ENCODE measurements at places on chromosomes 3 and 15. TPM values are rescaled to one million over a fixed set of nuclear protein-coding genes. Genes with fewer than 3 reads are reported as not detected.
A peak's percentile ranks its signal among the peaks of the same experiment; 100 is the strongest.

Gene PTH1R
- total RNA-seq = 7.5 TPM

Gene ADAMTS9
- 16.1 TPM for total RNA-seq

Gene TCAIM
- total RNA-seq = 37.2 TPM

Gene CADM2
- total RNA-seq = 22.8 TPM

Gene CHAC1
- 3.1 TPM for total RNA-seq

Gene RUVBL1
- 16.3 TPM for total RNA-seq

Gene MUC4
- total RNA-seq = 0.36 TPM

Gene IQSEC1
- total RNA-seq = 39.1 TPM

Gene CFAP91
- total RNA-seq = 6.7 TPM

Gene CEMIP
- under 0.01 TPM for total RNA-seq

- H3K27ac ChIP-seq = peak overlapping the region; percentile 32
- no peaks in the 10 kb centered on the region for H3K27me3 ChIP-seq
- no peaks in the 10 kb centered on the region for H3K36me3 ChIP-seq
Measured at GRCh38 chr3:64575211-64575844, 112.5 kb downstream of the ADAMTS9 start.

GRCh38 chr15:73771385-73772045 lies 18.4 kb upstream of the INSYN1 start:
- no peak overlapping the region for H3K4me3 ChIP-seq
- no peaks in the 10 kb centered on the region for H3K4me1 ChIP-seq
- H3K27me3 ChIP-seq = no peaks in the 10 kb centered on the region
- DNase-seq = no peak

DNA sequence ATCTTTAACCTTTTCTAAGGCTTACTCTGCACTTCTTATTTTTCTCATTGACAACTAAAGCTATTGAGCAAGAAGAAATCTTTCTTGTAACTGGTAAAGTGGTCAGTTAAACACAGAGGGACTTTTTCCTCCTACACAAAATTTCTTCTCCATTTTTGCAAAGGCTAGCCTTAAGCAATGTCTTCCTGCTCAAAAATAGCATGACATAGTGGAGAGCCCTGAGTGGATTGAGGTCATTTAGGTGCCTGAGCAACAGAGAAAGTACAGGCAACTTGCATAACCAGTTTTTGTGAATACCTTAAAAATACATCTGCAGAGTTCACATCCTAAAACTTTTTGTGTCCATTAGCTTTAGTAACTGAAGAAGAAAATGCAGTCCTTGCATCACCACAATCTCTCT lies 144.7 kb upstream of the TTC14 start:
- no peak overlapping the region for H3K27ac ChIP-seq
- DNase-seq = no peak
- H3K36me3 ChIP-seq = no peaks in the 10 kb centered on the region
- H3K4me1 ChIP-seq = no peaks in the 10 kb centered on the region
- H3K27me3 ChIP-seq = no peaks in the 10 kb centered on the region
- H3K4me3 ChIP-seq = no peak overlapping the region

- peaks cover 17% of the 10 kb centered on the region for H3K27me3 ChIP-seq
- H3K4me3 ChIP-seq = no peak overlapping the region
- no peaks in the 10 kb centered on the region for H3K4me1 ChIP-seq
- no peak for DNase-seq
- H3K36me3 ChIP-seq = no peaks in the 10 kb centered on the region
- H3K27ac ChIP-seq = no peak overlapping the region
Measured at GRCh38 chr15:69990566-69991421, 106.9 kb downstream of the TLE3 start.

DNA sequence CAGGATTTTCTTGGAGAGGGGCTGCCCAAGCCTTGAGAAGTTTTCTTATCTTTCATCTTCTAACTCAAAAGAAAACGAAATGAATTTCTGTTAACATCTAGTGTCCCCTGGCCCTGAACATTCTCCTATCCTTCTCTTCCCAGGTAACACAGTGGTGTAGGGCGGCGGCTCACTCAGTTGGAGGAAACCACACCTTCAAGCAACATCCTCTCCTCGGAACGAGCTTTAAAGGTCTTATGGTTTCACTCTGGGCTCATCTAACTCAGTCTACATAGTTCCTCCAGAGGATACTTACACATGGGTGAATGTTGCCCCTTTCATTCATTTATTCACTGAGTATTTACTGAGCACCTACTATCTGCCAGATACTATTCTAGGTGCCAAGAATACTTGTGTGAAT lies 31.0 kb upstream of the KLHL6 start:
- no peak for DNase-seq
- no peak overlapping the region for H3K27ac ChIP-seq
- H3K4me1 ChIP-seq = peaks cover 23% of the 10 kb centered on the region
- no peaks in the 10 kb centered on the region for H3K27me3 ChIP-seq
- H3K36me3 ChIP-seq = no peaks in the 10 kb centered on the region

GRCh38 chr15:43998607-43999006 lies 171.8 kb downstream of the WDR76 start:
- H3K36me3 ChIP-seq = no peaks in the 10 kb centered on the region
- no peaks in the 10 kb centered on the region for H3K27me3 ChIP-seq
- DNase-seq = no peak
- H3K27ac ChIP-seq = no peak overlapping the region

DNA sequence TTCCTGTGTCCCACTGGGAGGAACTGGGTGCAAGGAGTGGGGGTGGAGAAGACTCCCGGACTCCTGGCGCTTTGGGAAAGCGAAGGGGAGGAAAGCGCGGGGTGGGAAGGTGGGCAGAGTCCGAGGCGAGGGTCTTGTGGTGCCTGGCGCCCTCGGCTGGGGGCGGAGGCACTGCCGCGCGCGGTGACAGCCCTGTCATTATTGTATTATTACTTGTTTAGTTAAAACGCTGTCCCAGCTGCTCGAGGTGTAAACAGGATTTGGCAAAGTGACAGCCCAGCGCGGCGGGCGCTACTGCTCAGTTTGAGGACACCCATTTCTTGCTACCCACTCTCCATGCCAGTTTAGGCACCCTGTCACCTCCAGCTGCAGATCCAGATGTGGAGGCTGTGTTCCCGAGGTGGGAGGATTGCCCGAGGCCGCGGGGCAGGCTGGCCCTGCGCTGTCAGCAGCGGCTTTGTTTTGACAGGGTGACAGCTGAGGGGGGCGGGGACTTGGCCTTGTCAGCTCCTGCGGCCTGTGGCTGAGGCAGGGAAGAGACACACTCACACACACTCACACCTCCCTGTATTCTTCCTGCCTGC lies 1.0 kb downstream of the KAT2B start:
- peak overlapping the region; percentile 99 for H3K27ac ChIP-seq
- H3K27me3 ChIP-seq = no peaks in the 10 kb centered on the region
- H3K4me3 ChIP-seq = peak overlapping the region; percentile 74
- H3K36me3 ChIP-seq = no peaks in the 10 kb centered on the region
- DNase-seq = peak; percentile 91

GRCh38 chr3:30232142-30232541 lies 374.3 kb upstream of the TGFBR2 start:
- no peaks in the 10 kb centered on the region for H3K4me1 ChIP-seq
- H3K4me3 ChIP-seq = no peak overlapping the region
- H3K27ac ChIP-seq = peak overlapping the region; percentile 22
- no peak for DNase-seq
- H3K36me3 ChIP-seq = no peaks in the 10 kb centered on the region

DNA sequence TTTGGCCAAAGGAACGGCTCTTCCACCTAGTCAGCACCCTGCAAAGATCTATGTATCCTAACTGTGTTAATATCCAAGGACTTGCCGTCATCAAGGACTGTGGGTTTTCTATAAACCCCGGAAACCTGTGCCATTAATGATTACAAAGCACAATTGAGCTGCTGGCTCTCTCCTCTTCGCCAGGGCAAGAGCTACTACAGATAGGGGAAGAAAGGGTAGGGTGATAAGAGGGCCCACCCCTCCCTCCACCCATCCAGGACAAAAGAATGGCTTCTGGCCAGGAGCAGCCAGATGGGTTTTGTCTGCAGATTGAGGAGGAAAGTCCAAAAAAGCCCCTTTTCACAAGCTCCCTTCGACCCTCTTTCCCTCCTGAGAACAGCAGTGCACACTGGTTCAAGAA lies 9.9 kb downstream of the RFT1 start:
- DNase-seq = no peak
- H3K36me3 ChIP-seq = peaks cover 48% of the 10 kb centered on the region
- H3K4me3 ChIP-seq = no peak overlapping the region
- H3K4me1 ChIP-seq = no peaks in the 10 kb centered on the region
- H3K27ac ChIP-seq = no peak overlapping the region

DNA sequence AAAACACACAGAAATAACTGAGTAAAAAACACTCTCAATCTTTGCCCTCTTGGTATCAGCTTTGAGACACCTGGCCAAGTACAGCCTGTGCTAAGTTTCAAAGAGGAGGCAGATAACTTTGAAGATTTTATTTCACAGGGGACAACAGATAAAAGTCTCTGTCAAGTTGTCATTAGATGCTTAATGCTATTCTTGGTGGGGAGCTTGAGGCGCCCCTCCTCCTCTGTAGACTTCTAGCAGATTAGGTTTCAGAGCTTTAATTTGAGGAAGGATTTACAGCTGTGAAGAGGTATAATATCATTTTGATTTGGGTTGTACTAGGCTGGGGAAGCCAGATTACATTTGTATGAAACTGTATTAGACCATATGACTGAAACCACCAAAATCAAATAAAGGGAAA lies 620.3 kb downstream of the FHIT start:
- DNase-seq = no peak
- no peaks in the 10 kb centered on the region for H3K27me3 ChIP-seq
- no peak overlapping the region for H3K27ac ChIP-seq
- no peak overlapping the region for H3K4me3 ChIP-seq
- H3K36me3 ChIP-seq = no peaks in the 10 kb centered on the region

DNA sequence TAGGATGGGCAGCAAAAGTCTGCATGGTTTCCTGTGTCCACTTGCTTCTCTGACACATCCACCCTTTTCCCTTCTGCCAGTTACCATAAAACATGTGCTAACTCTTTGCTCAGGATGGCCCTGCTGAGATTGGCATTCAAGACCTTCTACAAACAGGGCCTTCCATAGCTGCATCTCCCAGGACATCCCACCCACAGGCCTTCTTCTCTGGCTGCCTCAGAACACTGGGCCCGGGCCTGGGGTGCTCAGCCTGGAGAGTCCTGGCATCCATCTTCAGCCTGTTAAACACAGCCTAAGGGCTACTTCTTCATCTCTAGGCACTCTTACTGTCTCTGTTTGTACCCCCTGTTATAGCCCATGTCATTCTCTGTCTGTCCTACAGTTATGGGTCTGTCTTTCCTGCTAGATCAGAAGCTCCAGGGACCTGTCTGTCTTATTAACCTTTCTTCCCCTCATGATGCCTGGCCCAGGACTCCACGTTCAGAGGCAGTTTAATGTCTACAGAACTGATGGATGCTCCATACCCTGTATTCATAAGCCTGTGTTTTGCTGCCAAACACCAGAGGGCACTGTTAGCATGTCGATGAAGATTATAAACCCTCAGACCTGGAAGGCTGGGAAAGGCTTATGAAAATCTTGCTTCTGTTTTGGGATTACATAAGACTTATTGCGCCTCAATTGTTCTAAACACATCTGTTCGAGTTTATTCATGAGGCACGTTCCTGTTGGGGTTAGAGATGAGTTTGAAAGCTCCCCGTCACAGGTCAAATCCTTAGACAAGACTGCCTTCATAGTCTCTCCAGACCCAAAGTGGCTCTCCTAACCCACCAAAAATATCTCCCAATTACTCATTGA lies 16.5 kb downstream of the SEMA3G start:
- peak; percentile 76 for DNase-seq
- H3K27me3 ChIP-seq = no peaks in the 10 kb centered on the region
- no peak overlapping the region for H3K4me3 ChIP-seq
- H3K27ac ChIP-seq = no peak overlapping the region
- H3K36me3 ChIP-seq = no peaks in the 10 kb centered on the region

DNA sequence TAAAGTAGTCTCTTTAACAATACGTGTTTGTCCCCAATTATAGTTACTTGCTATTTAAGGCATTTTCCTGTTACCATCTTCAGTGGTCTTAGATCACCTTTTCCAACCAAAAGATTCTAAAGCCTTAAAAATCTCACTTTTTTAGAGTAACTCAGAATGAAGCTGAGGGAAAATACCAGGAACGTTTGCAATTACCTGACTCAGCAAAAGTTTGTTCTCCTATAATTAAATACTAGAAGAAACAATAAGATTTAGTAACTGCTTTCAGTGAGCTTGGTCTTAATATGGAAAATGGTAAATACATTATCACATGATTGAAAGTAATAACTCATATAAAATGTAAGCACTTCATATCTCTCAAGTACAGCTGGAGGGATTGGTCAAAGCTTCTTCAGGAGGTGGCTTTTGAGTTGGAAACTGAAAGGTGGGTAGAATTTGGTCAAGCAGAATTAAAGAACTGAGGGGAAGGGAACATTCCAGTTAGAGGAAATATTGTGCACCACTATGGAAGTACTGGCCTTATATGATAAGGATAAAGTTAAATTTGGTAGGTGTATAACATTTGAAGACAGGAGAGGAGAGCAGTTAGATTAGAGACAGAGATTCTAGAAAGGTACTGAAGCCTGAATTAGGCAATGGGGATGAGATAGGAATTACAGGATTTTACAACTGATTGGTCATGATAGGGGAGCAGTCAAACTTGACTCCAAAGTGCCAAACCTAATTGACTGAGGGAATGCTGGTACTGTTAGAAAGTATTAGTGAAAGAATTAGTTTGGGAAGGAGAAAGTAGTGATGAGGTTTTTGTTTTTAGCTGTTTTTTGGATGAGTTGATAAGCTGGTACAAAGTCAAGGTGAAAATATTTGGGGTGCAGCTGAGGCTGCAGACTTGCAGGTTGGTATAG lies 21.9 kb downstream of the TSC22D2 start:
- no peaks in the 10 kb centered on the region for H3K27me3 ChIP-seq
- no peak overlapping the region for H3K4me3 ChIP-seq
- DNase-seq = no peak
- H3K36me3 ChIP-seq = no peaks in the 10 kb centered on the region

DNA sequence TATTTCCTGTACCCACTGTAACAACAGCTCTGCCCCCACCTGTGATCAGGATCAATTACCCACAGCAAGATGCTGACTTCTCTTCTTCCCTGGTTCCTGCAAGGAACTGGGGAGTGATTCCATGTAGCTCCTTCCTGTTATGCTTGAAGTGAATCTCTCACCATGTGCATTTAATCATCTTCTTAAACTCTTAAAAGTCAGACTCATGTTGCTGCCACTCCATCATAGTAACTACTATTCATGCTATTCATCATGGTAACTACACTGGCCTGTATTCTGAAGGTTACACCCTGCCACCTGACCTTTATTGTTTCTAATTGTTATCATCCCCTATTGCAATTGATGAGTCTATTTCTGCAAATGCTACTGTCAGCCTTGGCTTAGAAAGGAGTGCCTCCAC lies 89.5 kb downstream of the SUCNR1 start:
- no peaks in the 10 kb centered on the region for H3K27me3 ChIP-seq
- no peak overlapping the region for H3K27ac ChIP-seq
- no peaks in the 10 kb centered on the region for H3K36me3 ChIP-seq
- no peaks in the 10 kb centered on the region for H3K4me1 ChIP-seq

All from sigmoid colon (tissue), 7 donors.